Pons (tissue), 1 donor: ENCODE measurements at places on chromosomes 13 and 19.

DNA sequence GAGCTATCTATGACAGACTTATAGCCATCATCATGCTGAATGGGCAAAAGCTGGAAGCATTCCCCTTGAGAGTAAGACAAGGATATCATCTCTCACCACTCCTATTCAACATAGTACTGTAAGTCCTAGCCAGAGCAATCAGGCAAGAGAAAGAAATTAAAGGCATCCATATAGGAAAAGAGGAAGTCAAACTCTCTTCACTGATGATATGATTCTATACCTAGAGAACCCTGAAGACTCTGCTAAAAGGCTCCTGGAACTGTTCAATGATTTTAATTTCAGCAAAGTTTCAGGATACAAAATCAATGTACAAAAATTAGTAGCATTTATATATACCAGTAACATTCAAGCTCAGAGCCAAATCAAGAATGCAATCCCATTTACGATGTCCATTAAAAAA, 21.7 kb upstream of the C1QTNF9B start:
- no peak for DNase-seq

- DNase-seq = no peak
Measured at GRCh38 chr13:35449821-35450220, 26.7 kb downstream of the MAB21L1 start.

- peak; percentile 70 for DNase-seq
Measured at GRCh38 chr19:13026462-13027370, 31.4 kb downstream of the NFIX start.

DNA sequence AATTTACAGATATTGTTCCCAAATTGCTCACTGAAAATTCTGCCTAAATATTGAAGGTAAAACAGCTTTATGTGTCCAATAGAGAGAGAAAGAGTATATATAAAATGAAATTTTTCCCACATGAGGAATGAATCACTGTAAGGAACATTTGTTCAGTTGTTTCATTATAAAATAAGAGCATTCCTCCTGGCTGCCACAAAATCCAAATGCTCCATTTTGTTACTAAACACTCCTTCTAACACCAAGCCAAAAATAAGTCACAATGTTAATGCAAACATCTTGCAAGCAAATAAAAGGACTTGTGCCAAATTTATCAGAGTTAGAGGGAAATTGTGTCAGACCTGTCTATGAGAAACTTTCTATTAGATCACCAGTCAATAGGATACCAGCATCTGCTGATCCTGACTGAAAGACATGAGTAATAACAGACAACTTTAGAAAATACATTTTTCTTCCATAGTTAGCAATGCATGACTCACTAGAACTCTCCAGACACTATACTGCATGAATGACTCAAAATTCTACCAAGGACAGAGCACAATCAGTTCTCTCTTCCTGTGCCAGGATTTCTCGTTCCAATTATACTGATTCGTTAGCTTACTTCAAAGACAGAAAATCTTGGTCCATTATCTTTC, 83.5 kb upstream of the FNDC3A start:
- peak; percentile 17 for DNase-seq

- peak; percentile 6 for DNase-seq
Measured at GRCh38 chr19:55703790-55704215, 28.8 kb downstream of the EPN1 start.

- no peak for DNase-seq
Measured at GRCh38 chr13:99375738-99376080, 68.5 kb upstream of the GPR183 start.

DNA sequence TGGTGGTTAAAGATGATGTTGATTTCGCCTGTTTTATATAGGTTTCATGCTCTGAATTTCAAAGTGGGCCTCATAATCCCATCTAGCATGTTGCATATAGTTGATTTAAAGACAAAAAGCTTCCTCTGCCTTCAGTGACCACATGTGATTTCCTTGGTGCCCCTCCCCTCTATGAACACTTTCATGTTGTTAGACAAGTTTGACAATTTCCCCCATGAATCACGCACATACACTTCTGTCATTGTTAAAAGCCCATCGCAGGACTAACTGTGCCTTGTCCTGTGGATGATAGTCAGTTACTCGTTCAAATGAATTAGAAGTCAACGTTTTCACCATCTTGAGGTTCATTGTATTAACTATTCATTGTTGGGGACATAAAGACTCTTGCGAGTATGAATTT, 6.7 kb downstream of the TNFSF11 start:
- DNase-seq = no peak

DNA sequence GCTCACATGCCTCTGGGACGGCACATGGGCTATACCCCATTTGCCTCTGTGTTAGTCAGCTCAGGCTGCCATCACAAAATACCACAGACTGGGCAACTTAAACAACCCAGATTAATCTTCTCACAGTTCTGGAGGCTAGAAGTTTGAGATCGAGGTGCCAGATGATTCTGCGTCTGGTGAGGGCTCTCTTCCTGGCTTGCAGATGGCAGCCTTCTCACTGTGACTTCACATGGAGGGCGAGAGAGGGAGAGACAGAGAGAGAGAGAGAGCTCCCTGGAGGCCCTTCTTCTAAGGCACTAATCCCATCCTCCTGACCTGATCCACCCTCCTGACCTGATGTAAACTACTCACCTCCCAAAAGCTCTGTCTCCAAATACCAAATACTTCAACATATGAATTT, 55.0 kb downstream of the GPR12 start:
- DNase-seq = no peak

GRCh38 chr19:7738023-7738422, 6.1 kb upstream of the CLEC4G start:
- DNase-seq = no peak

- DNase-seq = peak; percentile 52
Measured at GRCh38 chr19:43534816-43535761, 2.1 kb downstream of the ZNF575 start.

DNA sequence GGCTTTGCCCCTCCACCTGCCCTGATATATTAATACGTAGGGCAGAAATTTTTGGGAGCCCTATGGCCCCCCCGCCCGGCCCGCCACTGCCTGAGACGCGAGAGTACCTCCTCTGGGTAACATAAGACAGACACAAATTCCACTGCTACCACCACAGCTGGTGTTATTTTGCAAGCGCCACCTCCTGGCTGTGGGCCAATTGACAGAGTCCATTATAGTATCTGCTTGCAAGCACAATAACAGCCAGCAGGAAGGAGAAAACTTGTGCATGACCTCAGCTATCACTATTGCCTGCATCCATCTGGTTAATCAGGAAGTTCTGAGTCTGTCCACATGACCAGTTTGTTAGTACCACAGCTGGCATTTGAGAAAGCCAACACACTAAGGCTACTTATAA, 25.3 kb upstream of the OR10H2 start:
- DNase-seq = peak; percentile 32

DNA sequence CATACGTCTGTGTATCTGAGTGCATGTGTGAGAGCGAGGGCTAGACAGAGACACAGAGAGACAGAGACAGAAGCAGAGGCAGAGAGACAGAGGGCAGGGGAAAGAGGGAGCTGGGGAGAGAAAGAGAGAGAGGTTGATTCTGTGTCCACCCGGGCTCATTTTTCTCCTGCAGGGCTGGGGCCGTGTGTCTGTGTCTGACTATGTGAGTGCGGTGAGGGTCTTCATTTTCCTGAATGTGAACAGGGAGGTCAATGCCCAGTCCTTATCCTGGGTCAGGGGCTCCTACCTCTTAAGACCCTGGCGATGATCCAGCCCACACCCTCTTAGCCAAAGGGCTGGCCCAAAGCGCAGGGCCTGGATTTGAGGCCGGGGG, 17.7 kb downstream of the LRRC4B start:
- no peak for DNase-seq

DNA sequence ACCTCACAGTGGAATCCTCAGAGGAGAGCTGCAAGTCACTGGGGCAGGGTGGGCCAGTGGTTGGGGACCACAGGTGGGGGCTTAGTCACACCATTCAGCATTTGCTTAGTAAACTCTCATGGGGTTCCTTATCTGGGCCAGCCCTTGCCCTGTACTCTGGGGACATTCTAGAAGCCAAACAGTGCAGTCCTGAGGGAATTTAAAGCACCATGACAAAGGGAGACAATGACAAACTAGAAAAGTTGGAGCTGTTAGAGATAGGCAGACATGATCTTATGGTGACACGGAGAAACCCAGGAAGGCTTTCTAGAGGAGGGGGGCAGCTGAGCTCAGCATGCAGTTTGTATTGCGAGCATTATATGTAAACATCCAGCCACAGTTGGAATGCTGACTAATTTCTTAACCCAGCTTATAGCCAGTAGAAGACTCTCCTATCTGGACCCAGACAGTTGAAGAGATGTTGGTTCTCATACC, 87.6 kb downstream of the ZNF429 start:
- no peak for DNase-seq

GRCh38 chr13:65553096-65553727, 1676.9 kb downstream of the PCDH9 start:
- no peak for DNase-seq

GRCh38 chr13:112643759-112644459, 45.9 kb upstream of the ATP11A start:
- no peak for DNase-seq

DNA sequence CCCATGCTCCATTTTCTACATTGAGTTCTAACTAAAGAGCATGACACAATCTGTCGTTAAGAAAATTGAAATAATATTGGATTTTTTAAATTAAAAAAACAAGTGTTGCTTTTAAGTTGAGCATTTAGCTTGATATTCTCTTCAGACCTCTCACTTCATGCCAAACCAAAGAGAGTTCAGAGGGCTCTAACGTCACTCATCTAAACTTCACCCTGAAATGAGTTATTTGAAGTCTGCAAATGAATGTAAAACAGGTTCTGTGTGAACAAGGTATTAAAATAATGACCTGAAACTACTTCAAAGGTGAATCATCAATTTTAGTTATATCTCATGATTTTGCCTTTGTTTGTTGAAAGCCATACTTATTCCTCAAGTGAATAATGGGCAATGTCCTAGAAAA, 61.8 kb downstream of the MRPL57 start:
- DNase-seq = no peak

DNA sequence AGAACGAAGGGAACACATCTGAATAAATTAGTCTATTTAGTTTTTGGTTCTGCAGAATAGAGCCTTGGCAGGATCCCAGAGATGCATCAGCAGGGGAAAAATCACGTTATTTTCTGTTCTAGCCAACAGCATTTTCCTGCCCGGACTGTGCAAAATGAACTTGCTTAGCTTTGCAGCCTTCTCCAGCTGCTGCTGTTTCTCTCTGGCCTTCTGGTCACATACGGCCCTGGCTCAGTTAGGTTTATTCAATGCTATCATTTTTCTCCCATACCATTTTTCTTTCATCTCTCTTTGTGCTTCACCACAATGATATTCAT, 110.4 kb upstream of the KL start:
- DNase-seq = peak; percentile 51

- DNase-seq = no peak
Measured at GRCh38 chr13:108363666-108364065, 94.1 kb downstream of the TNFSF13B start.

- DNase-seq = no peak
Measured at GRCh38 chr19:29858000-29858596, 46.3 kb downstream of the CCNE1 start.

DNA sequence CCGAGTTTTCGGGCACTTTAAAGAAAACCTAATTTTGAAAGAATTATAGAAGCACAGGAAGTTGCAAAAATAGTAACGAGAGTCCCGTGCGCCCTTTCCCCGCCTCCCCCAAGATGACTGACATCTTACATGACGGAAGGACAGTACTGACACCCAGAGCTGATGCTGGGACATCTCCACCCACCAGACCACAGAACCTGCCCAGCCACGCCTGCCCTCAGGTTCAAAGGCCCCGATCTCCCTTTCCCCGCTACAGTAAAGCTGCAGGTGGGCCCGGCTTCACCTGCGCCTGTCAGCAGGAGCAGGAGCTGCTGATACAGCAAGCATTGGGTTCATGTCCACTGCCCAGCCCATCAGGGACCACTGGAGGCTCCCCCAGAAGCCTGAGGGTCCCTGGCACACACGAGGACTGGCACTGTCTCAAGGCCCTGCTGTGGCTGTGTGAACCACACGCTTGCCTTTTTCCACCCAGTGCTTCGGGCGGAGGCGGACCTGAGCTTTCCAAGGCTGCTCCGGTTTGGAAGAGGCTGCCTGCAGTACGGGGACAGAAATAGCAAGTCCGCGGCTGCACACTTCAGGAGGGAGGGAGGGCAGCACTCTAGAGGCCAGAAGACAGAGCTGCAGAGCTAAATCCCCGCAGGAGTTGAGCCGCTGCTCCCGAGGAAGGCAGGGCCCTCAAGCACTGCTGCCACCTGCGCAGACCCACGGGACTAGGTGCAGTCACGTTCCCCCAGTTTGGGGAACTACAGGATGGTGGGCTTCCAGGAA, 8.7 kb downstream of the MAP2K2 start:
- DNase-seq = no peak

- DNase-seq = no peak
Measured at GRCh38 chr19:11382898-11383705, 1.0 kb downstream of the EPOR start.

GRCh38 chr13:94607056-94607455, 5.4 kb downstream of the GPR180 start:
- no peak for DNase-seq

DNA sequence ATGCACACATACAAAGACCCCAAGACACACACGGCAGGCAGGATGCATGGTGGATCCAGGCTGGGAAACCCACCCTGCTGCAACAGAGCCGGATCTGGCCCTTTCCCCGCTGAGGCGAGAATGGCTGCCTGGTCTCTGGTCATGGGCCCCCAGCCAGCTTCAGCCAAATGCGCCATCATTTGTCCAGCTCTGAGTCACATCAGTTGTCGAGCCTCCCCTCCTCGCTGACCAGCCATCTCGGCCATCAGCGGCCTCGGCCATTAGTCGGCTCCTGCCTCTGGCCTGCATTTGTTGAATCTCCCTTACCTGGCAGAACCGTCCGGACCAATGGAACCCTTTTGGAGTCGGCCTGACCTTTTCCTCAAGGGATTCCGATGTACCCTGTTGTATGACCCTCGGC, 38.5 kb upstream of the POU2F2 start:
- no peak for DNase-seq

DNA sequence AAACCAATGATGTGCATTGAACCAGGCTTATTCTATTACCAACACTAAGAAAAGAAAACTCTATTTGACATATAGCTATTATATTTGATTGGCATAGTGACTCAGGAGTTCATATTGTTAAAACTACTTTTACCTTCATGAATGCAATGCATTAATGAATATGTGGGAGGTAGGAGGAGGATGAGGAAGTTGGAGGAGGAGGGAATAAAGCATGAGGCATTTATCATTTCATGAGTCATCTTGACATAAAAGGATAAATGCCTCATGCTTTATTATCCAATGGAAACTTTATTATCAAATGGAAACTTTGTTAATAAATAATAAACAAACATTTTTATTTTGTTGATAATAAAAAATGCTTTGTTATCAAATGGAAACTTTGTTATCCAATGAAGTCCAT, 116.5 kb downstream of the SPRY2 start:
- no peak for DNase-seq
